ENCODE measurements at places on chromosomes 1 and 21.

- DNase-seq = no peak
Observed at GRCh38 chr1:202935844-202936243, 8.8 kb upstream of the KLHL12 start.

DNA sequence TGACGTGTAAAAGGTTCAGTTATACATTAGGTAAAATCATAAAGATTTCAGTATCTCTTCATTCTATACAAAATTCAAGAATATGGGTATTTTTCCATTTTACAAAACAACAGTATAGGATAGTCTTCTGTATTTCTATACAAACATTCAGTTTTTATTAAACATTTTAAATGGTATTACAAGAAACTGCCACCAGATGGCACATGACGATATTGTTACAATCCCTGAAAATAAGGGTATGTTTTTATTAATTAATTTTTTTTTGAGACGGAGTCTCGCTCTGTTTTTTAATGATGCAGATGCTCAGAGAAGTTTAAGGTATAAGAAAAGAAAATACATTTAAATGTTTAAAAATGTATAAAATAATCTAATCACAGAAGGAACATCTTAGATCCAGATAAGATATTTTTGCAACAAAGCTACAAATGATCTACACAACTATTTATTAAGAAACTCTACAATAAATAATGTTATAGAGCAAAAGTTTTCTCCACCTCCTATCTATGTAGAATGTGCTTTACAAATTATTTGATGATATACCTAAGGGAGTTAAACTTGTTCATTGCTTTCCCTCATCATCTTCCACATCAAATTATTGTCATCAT is 23.5 kb upstream of the RSBN1 start:
- peak; percentile 70 for DNase-seq

DNA sequence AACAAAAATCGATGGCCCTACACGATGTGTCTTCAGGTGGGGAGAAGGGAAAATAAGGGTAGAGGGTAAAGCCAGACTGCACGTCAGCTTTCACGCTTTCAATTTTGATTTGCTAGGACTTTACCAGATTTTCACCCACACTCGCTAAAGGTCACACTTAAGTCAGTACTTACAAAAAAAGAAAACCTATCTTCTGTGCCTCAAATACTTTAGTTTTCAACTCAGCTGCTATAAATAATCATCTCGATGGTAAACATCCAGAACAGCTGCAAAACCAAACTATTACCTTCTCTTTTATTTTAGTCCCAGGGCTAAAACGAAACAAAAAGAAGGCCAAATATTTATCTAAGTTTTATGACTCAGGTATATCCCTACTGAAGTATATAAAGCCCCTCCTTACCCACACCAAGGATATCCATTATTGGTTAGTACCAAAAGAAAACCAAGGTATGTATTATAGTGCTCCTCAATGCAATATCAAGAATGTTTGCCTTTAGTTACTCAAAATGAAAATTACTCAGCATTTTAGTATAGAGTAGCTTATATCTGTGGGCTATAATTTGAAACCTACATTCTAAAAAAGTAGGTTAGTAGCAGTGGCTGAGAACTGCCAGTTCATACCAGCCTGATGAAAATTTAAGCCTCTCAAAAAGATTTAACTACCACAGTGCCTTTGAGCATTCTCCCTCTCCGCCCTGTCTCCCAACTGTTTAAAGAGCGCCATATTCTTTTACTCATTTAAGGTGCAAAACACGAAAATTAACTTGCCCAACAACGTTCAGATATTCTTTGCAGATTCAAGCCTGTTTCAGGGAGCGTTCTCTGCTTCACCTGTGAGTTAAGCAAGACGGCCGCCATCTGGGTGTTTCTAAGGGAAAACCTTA is 1.5 kb downstream of the CSDE1 start:
- DNase-seq = peak; percentile 27

GRCh38 chr1:186633116-186633515 is 47.1 kb downstream of the PTGS2 start:
- no peak for DNase-seq

GRCh38 chr21:37060296-37060695 is 12.6 kb downstream of the PIGP start:
- DNase-seq = no peak

DNA sequence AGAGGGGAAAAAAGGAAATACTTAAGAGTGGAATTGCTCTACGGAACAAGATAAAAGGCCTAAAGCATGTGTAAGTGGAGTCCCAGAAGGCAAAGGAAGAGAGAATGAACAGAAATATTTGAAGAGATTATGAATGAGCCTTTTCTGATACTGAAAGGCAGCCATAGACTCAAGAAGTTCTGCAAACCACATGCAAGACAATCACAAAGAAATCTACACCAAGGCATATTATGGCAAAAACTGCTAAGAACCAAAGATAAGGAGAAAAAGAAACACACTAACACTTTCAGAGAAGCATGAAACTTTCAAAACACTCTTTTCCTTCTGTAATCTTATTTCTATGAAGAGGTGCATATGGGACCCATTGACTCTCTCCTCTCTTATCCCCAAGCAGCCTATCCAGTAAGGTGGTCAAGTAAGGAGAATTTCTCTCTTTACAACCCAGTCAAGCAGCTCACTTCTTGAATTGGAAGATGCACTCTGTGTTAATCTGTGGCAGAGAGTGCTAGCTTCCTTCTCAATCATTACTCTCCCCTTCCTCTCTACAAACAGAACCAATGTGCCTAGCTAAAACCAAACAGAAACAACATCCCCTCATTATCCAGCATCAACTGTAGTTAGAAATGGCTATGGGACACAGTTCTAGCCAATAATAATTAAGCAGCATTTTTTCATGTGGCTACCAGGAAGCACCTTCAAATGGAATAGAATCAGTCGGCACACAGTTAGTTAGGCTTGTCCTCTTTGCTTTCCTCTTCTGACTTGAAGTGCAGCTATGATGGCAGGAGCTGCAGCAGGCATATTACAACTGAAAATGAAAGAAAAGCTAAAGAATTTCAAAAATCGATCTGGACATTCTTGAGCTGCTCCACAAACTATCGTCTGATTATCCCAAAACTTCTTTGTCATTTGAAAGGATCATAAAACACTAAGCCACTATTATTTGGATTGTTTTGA is 25.9 kb downstream of the KRTAP19-8 start:
- DNase-seq = no peak

DNA sequence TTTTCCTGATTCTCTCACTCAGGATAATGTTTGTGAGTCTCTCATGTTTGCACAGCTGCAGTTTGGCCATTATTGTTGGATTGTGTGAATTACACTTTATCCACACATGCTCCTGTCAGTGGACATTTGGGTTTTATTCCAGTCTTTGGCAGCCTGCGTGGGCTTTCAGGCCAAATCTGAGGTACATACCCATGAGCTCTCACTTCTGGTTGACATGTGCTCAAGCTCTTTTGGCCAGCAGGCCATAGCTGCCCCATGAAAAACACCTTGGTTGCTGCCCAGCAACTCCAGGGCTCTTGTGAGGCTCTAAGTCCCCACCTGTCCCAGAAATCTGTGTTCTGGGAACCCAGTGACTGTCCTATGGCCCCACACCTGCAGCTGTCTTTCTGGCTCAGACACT is 124.5 kb upstream of the GALNT2 start:
- DNase-seq = no peak

DNA sequence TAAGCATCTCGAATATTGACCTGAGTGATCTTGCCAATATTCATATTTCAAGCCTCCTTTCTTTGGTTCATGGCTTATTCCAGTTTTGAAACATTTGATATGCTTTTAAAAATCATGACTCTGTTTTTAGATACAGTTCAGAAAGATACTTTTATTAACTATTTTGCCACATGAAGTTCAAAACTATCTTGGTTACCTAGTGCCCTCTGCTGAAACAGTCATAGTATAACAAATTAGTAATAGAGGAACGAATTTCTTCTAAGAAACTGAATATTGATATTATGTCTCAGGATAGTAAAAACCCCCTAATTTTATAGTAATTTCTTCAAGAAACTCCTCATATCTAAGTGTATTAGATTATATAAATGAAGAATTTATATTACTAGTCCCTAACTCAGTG is 52.6 kb upstream of the RC3H1 start:
- peak; percentile 9 for DNase-seq

DNA sequence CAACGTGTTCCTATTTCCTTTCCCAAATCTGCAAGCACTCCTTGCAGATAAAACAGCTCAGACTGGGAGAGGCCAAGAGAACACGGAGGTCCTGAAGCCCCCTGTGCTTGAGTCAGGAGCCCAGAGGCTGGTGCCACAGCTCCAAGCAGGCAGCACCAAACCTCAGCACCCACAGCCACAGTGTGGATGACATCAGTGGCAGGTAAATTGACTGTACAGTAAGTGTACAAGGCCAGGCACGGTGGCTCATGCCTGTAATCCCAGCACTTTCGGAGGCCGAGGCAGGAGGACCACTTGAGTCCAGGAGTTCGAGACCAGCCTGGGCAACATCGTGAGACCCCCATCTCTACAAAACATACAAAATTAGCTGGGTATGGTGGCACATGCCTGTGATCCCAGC is 1.9 kb upstream of the COL6A1 start:
- no peak for DNase-seq

DNA sequence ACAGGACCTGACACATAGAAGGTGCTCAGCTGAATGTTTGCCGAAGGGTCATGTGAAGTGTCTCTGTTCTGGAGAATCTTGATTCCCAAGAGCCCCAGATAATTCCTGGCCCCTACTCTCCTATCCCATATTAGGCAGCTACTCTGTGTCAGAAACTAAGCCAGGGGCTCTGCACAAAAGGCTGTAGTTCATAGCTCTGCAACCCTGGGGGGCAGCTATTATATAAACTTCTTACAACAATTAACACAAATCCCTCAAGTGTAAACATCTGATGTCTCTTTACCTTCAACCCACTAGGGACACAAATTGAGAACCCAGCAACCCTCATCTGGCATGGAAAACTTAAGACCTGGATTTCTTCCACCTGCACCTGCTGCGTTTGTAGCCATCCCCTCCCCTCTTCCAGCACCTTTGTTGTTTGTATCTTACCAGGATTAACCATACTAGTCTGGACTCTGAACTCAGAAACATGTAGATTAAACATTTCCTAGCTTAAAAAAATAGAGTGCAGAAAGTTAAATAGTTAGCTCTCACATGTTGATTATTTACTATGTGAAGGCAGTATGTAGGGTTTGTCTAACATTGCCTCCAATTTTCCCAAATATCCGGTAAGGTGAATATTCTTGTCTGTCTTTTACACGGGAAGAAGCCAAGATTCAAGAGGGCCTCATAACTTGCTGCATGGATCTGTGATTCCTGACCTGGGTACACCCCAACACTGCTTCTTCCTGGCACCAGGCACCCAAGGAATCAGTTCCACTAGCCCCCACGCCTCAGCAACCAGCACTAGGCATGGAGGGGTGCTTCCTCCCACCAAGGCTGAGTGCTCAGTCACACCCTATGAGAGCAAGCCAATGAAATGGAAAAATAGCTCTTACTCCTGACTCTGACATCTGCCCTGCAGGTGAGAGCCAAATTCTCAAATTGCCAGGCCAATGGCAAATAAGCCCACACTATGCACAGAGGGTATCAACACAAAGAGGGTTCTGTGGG is 220.7 kb upstream of the HOOK1 start:
- DNase-seq = no peak

DNA sequence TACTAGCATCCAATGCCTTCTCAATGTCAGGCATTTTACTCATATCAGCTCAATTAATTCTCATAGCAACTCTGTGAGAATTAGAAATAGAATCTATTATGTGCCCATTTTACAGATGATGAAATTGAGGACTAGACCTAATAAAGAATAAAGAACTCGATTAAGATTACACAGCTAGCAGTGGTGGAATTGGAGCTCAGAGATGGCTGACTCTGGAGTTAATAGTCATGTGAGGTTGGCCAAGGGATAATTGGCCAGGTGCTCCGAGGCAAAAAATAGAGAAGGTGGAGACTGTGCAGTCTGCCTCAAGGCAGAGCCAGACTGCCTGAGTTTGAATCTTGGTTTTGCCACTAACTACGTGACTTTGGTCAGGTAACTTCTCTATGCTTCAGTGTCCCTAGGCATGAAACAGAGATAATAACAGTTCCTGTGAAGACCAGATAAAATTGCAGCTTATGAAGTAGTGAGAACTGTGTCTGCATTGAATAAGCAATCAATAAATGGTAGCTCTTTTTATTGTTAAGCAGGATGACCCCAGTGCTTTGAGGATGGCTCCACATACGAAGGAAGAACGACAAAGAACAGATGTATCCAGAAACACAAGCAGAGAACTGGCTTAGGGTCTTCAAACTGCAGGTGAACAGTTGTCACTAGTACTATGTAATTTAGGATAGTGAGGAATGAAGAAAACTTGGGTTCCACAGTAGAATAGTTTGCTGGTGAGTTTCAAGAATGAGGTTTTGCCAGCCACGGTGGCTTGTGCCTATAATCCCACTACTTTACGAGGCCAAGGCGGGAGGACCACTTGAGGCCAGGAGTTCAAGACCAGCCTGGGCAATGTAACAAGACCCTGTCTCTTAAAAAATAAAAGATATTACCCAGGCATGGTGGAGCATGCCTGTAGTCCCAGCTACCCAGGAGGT is 6.9 kb upstream of the CCSAP start:
- DNase-seq = no peak

DNA sequence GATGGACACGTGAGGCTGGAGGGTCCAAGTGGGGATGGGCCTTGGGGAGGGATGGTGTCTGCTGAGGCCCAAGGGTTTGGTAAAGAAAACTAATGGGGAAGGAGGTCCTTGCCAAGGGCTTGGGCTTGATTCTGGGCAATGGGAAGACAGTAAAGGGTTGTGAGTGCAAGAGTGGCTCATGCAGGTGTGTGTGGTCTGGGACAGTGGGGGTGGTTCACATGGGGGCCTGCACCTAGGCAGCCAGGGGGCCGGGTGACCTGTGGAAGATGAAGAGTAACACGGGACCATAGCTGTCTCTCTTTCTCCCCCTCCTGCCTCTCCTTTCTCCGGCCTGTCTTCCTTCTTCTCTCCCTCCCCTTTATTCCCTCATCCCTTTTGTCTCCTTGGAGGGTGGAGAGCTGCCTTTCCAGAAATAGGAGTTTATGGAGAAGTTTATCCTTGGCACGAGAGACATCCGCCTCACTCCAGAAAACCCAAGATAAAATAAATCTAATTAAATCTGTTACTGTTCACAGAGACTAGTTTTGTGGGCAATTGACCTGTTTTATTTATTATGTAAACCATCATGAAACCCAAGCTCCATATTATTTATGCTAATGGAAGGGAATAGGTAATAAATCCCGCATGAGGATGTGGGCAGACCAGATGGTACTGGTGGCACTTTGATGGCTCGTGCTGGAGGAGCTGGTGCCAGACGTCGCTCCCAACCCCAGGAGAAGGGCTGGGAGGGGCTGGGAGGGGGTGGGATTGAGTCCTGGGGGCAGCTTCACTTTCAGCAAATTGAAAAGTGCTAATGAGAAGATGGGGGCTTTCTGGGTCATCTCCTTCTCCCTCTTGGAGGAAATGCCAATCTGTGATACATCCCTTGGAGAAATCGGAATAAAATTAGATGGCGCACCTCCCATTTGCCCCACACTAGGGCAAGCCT is 272.9 kb upstream of the CSF3R start:
- DNase-seq = no peak

- DNase-seq = no peak
Observed at GRCh38 chr1:65581119-65581518, 160.7 kb downstream of the LEPR start.

DNA sequence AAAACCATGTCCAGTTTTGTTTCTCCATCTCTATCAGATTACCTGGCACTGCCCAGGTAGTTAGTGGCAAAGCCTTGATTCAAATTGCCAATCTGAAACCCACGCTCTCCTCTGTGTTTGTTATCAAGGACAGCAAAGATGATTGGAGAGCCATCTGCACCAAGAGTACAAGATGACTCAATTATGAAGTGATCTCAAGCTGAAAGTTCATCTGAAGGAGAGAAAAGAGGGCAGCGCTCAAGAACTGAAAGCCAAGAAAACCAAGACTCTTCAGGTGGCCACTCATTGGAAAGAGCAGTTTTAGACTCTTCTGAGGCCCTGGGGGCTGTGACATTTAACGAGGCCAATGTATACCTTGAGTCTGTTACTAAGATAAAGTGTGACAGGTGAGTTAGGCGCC is 13.8 kb downstream of the RXRG start:
- no peak for DNase-seq
